ENCODE measurements at places on chromosomes 2 and 18. TPM values are rescaled to one million over a fixed set of nuclear protein-coding genes. Genes with fewer than 3 reads are reported as not detected.

DNA sequence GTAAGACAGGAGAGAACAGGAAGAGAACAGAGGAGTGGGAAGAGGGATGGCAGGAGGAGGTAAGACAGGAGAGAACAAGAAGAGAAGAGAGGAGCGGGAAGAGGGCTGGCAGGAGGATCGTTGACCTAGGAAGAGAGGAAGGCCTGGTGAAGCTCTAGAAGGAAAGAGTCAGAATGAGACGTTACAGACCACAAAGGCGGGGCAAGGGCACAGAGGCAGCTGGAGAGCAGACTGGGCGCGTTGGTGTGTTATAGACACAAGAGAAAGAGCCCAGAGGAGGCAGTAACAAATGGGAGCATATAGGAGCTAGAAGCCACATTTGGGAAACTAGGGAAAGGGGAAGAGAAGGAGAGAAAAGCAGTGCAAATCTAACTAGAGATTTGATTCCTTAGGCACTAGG lies 26.6 kb downstream of the PTRHD1 start:
- no peak for DNase-seq

- no peak for DNase-seq
Measured at GRCh38 chr2:174503161-174503809, 16.5 kb upstream of the GPR155 start.

The GPR39 gene
- total RNA-seq = not detected

The SATB2 gene
- not detected for total RNA-seq

DNA sequence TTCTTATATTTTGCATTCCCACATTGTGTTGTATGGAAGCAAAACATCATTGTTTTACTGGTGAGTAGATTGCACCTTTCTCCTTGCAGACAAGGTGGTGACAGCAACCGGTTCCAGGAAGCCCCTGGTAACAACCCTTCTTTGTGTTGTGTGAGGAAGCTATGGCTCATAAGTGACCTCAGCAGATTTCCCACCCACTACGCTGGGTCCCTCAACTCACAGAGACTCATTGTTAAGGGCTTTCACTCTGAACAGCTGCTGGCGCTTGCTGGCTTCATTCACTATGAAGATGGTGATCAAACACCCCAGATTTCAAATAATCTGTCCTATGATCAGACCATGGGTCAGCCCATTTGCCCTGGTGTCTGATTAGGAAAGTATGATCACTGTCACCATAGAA lies 53.4 kb downstream of the WIPF1 start:
- DNase-seq = no peak

DNA sequence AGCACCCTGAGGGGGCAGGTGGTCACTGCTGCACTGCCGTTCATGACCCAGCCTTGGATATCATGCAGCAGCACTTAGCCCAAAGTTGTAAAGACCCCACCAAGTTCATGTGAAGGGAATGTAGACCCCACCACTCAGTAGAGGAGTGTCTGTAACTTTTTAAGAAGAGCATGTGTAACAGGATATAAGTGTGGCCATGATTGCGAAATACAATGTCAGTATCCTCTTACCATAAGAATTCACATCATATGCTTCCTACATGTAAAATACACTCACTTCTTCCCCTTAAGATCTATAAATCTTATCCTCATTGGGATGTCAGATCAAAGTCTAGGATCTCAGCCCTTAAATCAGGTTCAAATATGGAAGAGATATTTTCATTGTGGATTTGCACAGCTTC lies 276.9 kb downstream of the PTPRM start:
- no peak for DNase-seq

DNA sequence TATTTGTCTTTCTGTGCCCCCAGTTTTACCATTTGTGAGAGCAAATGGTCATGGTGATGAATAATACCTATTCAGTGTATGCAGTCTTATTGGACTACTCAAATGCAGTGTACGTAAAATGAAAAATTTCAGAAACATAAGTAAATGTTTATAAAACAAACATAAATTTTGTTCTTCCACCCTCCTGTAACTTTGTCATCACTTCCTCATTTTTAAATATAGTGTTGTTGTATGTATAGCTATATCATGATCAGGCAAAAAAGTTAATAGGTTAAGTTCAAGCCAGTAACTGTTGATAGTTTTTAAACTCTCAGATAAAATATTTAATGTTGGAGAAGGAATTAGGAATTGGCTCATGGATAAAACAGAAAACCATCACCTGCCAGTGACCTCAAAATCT lies 93.2 kb downstream of the KLF7 start:
- no peak for DNase-seq

GRCh38 chr2:96205888-96206287 lies 2.7 kb downstream of the STARD7 start:
- no peak for DNase-seq

DNA sequence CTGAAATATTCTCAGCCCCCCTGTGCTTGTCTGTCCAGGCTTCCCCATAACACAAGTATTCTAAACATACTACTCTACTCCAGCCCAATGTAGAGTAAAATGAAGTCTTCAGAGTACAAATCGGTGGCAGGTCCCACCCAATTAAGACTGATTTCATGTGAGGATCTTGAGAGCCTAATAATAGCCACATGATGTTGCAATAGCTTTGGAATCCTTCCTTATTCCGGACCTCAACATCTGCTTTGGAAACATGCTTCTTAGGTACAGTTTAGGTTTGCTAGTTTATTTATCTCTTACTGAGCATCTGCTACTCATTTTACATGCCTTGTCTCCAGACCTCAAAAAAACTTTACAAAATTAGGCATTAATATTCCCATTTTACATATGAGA lies 207.3 kb upstream of the RAB6C start:
- DNase-seq = no peak

DNA sequence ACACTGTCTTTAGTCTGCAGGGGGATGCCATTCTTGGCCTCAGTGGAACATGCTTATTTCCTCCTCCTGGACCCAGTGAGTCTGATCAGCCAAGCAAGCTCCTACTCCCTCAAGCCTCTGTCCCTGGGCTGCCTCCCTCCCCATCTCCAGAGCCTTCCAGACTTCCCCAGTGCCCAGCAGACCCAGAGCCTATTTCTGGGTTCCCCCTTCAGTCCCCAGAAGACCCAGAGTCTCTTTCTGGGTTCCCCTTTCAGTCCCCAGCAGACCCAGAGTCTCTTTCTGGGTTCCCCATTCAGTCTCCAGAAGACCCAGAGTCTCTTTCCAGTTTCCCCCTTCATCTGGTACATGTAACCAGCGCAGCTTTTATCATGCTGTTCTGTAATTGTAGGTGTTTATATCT lies 17.0 kb upstream of the PKDCC start:
- no peak for DNase-seq

The RASGRP3 gene
- 2.8 TPM for total RNA-seq

- no peak for DNase-seq
Measured at GRCh38 chr18:46820863-46821262, 64.0 kb upstream of the ST8SIA5 start.

The UCN gene
- 1.6 TPM for total RNA-seq

DNA sequence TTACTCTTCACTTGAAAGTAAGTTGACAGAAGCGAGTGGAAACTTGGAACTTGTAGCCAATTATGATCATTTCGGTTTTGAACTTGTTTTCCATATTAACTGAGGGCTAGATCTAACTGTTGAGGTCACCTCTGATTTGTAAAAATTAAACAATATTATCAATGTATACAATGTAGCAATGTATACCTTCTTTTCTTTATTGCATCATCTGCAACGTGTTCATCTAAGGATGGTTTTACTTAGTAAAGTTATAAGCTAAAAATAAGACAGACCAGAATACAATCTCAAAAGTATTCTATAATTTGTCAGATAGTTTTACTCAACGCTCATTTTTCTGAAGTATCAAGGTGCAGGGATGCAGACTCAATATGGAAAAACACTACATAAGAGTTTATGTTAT lies 435.0 kb upstream of the TNP1 start:
- no peak for DNase-seq

- no peak for DNase-seq
Measured at GRCh38 chr2:101386599-101387150, 628 bp downstream of the CREG2 start.

The MROH2A gene
- total RNA-seq = not detected

DNA sequence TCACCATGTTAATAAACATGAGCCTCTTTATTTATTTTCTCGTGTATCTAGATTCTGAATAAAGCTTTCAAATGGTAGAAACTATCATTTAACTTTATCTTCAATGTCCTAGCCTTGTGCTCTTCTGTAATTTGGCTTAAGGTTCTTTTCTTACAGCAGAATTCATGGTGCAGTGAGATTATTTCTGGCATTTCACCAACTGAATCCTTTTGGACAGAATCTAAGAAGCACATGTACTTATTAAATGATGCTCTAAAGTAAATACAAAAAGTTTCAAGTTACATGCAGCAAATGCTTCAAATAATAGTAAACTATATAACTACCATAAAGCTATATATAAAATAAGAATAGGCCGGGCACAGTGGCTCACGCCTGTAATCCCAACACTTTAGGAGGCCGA lies 65.9 kb downstream of the AP1S3 start:
- DNase-seq = no peak

DNA sequence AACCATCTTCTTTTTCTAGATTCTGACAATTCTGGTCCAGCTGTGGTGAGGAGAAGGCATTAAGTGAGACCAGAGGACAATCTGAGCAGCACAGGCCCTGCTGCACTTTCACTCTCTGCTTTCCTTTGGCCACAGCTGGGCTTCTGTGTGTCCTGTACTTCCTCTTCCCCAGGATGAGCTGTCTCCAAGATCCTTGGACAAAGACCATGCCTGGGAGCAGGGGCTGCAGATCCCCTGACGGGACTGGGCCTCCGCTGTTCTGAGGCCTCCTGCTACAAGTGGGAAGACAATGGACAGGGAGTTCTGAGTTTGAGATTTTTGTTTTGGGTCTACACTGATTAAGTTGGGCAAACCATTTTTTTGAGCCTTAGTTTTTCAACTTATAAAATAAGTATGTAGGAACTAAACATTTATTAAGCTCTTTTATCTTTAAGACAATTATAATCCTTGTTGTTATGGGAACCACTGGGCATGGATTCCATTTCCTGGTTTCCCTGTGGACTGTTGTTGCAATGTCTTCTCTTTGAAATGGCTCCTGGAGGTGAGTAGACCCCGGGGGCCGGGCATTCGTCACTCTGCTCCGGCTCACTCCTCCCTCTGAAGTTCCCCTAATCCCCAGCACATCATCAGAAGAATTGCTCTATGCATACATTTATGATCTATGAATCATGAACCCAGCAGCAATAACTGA lies 266.6 kb downstream of the ACTR3 start:
- no peak for DNase-seq
